ENCODE measurements at places on chromosomes 16 and 17.

GRCh38 chr16:77499373-77500285 lies 64.8 kb upstream of the ADAMTS18 start:
- no peak for DNase-seq

- DNase-seq, result no peak
Measured at GRCh38 chr16:62298600-62298999, 262.4 kb upstream of the CDH8 start.

GRCh38 chr16:22053921-22054341 lies 38.4 kb upstream of the VWA3A start:
- DNase-seq, result no peak

- no peak for DNase-seq
Measured at GRCh38 chr17:16516594-16517051, 24.6 kb upstream of the LRRC75A start.

- DNase-seq, result no peak
Measured at GRCh38 chr17:36188891-36189306, 7.7 kb downstream of the CCL3L1 start.

GRCh38 chr17:39738983-39739884 lies 1.5 kb downstream of the GRB7 start:
- DNase-seq, result no peak

DNA sequence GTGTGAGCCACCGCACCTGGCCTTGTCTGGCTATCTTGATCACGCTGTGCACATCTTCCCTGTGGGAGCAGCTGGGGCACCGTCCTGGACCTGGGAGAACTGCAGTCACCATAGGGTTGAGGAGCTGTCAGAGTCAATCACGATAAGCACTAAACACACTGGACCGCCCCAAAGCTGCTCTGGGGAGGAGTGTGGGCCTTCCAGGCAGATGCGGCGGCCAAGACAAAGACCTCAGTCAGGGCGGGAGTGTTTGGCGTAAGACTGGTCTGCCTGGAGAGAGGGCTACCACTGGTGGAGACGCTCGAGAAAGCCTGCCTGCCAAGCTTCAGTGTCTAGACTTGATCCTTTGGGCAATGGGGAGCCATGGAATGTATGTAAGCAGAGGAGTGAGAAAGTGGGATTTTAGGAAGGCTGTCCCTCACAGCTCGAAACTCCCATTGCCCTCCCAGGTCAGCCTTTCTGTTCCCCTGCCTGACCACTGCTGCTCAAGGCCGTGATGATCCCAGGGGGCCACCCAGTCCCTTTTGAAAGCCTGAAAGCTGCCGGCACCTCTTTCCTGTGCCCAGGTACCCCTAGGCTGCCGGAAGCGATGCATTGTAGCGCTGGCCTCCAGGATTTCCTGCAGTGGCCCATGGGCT lies 29.3 kb upstream of the CIBAR2 start:
- no peak for DNase-seq

DNA sequence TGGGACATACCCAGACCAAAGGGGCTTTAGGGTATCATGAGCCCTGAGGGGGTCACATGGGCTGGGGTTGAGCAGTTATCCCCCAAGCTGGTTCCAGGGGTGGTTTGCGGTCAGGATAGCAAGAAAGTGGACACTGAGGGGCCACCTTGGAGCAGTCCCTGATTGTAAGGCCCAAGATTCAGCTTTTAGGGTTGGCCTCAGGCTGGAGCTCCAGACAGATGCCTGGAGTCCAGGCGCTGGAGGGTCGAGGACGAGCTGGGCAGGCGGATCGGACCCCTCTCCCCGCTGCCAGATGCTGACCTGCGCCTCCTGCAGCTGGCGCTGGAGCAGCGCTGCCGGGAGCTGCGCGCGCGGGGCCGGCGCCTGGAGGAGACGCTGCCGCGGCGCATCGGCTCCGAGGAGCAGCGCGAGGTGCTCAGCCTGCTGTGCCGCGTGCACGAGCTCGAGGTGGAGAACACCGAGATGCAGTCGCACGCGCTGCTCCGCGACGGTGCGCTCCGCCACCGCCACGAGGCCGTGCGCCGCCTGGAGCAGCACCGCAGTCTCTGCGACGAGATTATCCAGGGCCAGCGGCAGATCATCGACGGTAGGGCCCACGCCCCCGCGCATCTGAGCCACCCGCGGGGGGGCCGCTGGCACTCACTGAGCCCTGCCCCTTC lies 10.0 kb downstream of the BTBD17 start:
- DNase-seq, result no peak

- DNase-seq, result peak; percentile 98
Measured at GRCh38 chr17:75124041-75124818, 7.3 kb downstream of the NT5C start.

- no peak for DNase-seq
Measured at GRCh38 chr17:78415821-78416711, 37.6 kb downstream of the PGS1 start.

- no peak for DNase-seq
Measured at GRCh38 chr17:27520491-27521185, 64.4 kb downstream of the KSR1 start.

DNA sequence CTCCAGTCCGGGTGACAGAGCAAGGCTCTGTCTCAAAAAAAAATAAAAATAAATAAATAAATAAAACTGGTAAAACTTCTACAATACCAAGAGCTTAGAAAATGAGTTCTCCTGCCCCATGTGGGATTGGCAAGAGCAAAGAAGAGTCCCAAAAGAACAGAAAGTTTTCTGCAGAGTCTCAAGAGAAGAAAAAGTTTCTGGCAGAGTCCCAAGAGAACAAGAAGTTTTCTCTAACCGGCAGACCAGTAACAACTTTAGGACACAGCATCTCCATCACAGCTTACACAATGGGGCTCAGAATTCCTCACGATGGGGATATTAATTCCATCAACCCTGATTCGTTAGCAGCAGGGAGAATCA lies 1.1 kb downstream of the SLC39A11 start:
- DNase-seq, result no peak

- DNase-seq, result no peak
Measured at GRCh38 chr17:17999364-18000029, 26.8 kb downstream of the DRC3 start.

GRCh38 chr17:14301279-14302090 lies 604 bp downstream of the HS3ST3B1 start:
- no peak for DNase-seq

Measured in SW 1271 (cell line).